ENCODE measurements at places on chromosomes 11 and 22. TPM values are rescaled to one million over a fixed set of nuclear protein-coding genes. Genes with fewer than 3 reads are reported as not detected.

POLR3H gene
- 7.8 TPM for total RNA-seq

DDT gene
- total RNA-seq, result 51.6 TPM

CD3D gene
- total RNA-seq, result 0.59 TPM

PRG3 gene
- 2.9 TPM for total RNA-seq

PDGFD gene
- total RNA-seq, result 39.4 TPM

SCGB1D2 gene
- not detected for total RNA-seq

GGT5 gene
- 2.6 TPM for total RNA-seq

SUSD2 gene
- total RNA-seq, result 0.99 TPM

MAPK12 gene
- 8.8 TPM for total RNA-seq

ZNRF3 gene
- 7.4 TPM for total RNA-seq

CSNK2A3 gene
- 1.6 TPM for total RNA-seq

TMEM132A gene
- 12.4 TPM for total RNA-seq

TRIM22 gene
- total RNA-seq, result 13.0 TPM

OSBPL5 gene
- 19.6 TPM for total RNA-seq

APOBEC3G gene
- total RNA-seq, result 4.4 TPM

MAP6 gene
- total RNA-seq, result 1.9 TPM

SLC5A1 gene
- total RNA-seq, result 13.7 TPM

APOC3 gene
- not detected for total RNA-seq

APLP2 gene
- total RNA-seq, result 186 TPM

SAAL1 gene
- 15.8 TPM for total RNA-seq

SHISAL1 gene
- total RNA-seq, result 0.99 TPM

SAC3D1 gene
- 3.5 TPM for total RNA-seq

VPS11 gene
- total RNA-seq, result 25.4 TPM

FOXRED1 gene
- 15.3 TPM for total RNA-seq

OR8B8 gene
- not detected for total RNA-seq

TEX54 gene
- total RNA-seq, result not detected

PATE4 gene
- total RNA-seq, result not detected

OR4A16 gene
- not detected for total RNA-seq

ARHGAP8 gene
- 0.99 TPM for total RNA-seq

TREH gene
- total RNA-seq, result not detected

C11orf52 gene
- 1.4 TPM for total RNA-seq

ISX gene
- total RNA-seq, result not detected

UBQLN3 gene
- total RNA-seq, result 0.49 TPM

ETS1 gene
- total RNA-seq, result 41.4 TPM

BTG4 gene
- not detected for total RNA-seq

TRPM5 gene
- total RNA-seq, result under 0.01 TPM

LGALS12 gene
- 33.4 TPM for total RNA-seq

ESAM gene
- 9.2 TPM for total RNA-seq

F2 gene
- not detected for total RNA-seq

P2RY6 gene
- total RNA-seq, result 0.99 TPM

KCNJ11 gene
- total RNA-seq, result 4.6 TPM

PLEKHB1 gene
- total RNA-seq, result 0.20 TPM

GDPD4 gene
- total RNA-seq, result 0.39 TPM

SCGB1A1 gene
- not detected for total RNA-seq

CLDN25 gene
- total RNA-seq, result not detected
